ENCODE measurements at places on chromosomes 1 and 21. TPM values are rescaled to one million over a fixed set of nuclear protein-coding genes. Genes with fewer than 3 reads are reported as not detected.

GRCh38 chr1:51541313-51542050, 22.4 kb upstream of the EPS15 start:
- no peak for DNase-seq

DNA sequence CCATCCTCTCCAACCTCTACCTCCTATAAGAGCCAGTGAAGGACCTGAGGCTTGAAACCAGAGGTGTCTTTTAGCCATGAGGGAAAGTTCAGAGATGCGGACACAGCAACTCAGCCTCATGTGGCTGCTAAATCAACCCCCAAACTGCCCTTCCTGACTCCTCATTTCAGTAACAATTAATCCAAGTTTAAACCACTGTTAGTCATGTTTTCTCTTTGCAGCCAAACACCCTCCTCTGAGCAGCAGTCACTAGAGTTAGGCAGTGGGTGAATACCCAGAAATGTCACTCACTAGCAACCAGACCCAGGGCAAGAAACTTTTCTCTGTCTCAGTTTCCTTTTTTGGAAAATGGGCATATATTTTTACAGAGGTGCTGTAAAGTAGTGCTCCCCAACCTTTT, 71.2 kb downstream of the KCNJ15 start:
- DNase-seq: no peak

DNA sequence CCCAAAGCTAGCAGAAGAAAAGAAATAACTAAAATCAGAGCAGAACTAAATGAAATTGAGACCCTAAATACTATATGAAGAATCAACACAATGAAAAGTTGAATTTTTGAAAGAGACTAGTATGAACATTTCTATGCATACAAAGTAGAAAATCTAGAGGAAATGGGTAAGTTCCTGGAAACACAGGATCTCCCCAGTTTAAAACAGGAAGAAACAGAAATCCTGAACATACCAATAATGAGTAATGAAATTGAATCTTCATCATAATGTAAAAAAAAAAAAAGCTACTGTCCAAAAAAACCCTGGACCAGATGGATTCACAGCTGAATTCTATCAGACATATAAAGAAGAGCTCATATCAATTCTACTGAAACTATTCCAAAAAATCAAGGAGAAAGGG, 233.5 kb downstream of the PLPP3 start:
- no peak for DNase-seq

DNA sequence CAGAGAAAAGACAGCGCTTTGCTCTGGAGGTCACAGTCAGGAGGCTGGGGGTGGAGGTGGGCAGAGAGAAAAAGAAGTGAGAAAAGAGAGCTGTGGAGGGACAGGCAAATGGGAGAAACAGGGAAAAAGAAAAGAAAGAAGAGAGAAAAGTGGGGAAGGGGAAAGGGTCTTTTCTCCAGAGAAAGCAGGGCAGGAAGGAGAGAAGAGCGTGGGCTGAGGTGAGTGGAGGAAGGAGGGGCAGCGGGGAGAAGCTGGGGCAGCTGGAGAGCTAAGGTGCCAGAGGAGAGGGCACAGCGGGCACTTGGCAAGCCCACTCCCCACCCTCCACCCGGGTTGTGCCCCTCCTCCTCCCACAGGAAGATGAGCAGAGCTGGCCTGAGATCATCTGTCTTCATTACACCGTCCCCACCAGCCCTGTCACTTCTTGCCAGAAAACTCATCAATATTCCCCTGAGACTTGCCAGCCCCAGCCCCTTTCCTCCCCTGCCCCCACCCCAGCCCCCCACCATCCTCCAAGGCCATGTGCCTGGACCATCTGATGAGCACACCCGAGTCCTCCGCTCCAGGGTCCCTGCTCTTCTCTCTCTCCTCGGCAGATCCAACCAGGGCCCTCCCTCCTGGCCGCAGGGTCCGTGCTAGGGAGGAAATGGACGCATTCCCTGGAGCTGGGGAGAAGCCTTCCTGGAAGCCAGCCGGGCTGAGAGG, 17.0 kb upstream of the BLACAT1 start:
- no peak for DNase-seq

COL8A2 gene
- total RNA-seq: 0.12 TPM

PTPRF gene
- 32.0 TPM for total RNA-seq

COL11A1 gene
- total RNA-seq: not detected

IL22RA1 gene
- total RNA-seq: 1.6 TPM

HAO2 gene
- not detected for total RNA-seq

DCST1 gene
- total RNA-seq: not detected

Data from NCI-H460 (cell line).